ENCODE measurements at places on chromosomes 16 and 17.

DNA sequence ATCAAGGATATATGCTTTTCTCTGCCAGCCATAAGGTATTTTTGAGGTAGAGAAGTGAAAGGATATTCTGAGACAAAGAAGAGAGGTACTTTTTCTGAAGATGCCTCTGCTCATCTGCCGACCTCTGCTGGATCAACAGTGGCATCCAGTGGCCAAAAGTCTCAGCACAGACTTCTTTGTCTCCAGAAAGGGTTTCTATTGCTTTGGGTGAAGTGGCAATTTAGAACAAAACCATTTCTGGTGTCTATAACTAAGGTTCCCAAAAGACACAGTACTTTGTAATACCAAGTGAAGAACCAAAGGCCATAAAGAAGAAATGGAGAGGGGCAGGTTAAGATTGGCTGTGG lies 155.2 kb upstream of the C17orf78 start:
- peak; percentile 7 for DNase-seq

DNA sequence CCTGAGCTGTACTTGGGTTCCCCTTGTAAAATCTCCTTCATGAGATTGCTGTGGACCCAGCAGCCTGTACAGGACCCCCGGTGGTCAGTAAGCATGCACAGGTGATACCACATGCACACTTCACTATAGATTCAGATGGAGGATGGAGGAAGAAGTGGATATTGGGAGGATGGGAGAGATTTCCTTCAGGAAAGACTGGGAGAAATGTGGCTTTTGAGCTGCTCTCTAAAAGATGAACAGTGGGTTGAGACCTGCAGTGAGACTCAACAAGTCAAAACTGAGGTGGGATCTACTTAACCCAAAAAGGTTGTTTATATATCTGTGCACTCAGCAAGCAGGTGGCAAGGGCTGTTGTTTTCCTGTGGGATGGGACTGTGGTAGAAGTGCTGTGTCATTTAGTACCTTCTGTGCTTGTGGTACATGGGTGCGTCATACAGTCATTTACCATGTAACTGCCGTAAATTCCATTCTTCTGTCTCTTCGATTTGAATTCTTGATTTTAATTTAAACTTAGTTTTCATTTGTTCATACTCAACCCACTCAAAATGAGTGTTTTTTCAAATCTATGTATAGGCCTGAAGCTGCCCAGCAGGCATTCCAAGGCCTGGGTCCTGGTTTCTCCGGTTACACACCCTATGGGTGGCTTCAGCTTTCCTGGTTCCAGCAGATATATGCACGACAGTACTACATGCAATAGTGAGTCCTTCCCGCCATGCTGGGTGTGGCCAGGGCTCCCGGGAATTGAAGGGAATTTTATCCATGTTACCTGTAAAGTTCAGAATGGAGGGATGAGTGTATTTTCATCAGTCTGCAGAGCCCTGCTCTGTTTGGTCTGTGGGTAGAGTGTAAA lies 6.9 kb downstream of the HERPUD1 start:
- no peak for DNase-seq

DNA sequence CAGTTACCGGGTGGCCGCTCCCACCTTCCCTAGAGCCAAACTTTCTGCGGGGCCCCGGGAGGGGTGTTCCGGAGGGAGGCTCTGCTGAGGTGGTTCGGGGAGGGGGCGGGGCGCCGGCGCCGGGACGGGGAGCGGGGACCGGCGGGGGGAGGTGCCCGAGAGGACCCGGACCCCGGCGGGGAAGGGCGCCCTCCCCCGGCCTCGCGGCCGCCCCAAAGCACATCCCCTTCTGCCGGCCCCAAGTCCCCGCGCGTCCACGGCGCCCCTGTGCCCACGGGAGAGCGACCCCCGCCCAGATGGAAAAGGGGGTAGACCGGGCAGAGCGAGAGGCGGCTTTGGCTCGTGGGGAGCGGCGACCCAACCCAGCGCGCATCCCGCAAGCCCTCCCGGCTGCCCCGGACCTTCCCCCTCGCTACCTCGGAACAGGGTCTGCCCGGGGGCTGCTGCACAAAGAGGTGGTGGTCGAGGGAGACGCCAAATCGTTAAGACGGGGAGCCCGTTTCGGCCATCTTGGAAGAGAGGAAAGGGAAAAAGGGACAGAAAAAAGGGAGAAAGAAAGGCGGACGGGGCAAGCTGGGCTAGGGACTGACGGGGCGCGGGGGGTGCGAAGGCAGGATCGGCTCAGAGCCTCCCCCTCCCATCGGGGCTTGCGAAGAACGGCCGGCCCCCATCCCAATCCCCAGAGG lies 530 bp downstream of the PCGF2 start:
- peak; percentile 25 for DNase-seq

GRCh38 chr17:40963838-40964237 lies 2.9 kb downstream of the KRT39 start:
- no peak for DNase-seq

DNA sequence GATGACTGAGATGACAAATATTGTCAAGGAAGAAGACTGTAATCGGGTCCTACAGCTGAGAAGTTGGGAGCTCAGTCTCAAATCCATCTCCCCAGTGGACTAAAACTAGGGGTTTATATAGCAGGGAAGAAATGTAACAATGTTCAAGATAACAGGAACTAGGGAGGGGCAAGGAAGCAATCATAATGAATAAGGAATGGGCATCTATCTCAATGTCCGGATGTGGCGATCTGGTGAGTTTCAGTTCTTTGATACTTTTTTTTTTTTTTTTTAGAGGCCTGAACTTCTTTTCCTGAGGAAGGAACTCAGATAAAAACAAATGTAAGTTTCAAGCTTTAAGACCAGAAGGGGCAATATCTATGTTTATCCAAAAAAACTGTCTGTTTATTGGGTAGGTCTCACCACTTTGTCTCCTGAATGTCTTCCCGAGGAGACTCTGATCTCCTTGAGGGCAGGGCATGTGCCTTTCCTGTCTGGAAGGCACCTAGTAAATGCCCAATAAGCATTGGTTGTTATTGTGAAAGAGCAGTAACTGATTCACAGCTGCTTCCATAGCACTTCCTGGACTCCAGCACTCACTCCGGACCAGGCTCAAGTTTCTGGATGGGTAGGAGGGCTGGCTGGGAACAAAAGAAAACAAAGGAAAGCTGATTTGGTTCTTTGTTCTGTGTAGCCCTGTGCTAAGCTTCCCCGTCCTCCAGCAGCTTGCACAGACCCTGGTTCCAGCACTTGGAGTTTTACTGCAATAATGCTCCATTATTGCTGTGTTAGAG lies 51.9 kb downstream of the MEOX1 start:
- no peak for DNase-seq

DNA sequence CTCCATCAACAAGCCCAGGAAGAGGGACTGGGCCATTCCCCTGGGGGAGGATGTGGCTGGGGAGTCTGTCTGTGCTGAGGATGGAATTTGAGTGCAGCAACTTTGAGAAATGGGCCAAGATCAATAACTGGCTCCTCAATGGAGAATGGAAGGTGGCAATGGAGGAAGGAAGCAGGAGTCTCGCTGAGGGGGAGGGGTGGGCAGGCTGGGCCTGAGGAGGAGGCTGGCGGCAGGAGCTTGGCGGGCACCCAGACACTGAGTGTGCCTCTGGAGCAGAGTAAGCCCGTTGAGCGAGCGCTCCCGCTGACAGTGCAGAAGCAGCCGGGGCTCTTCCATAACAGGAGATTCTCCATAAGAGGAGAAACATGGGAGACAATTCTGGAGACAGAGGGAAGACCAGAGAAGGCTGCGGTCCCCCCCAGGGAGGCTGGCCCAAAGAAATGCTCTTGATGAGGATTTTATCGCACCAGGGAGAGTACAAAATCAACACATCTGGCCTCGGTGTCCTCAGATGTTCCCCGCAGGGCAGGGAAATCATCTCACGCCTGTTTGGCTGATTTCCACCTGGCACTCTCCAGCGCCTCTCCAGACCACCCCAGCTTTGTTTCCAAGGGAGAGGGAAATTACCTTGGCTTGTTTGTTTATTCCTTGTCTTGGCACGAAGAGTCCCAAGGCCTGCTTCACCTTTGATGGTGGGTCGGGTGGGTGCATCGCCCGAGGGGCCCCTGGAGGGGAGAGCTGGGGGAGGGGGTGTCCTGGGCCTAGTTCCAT lies 2.8 kb upstream of the MMP15 start:
- DNase-seq: no peak

DNA sequence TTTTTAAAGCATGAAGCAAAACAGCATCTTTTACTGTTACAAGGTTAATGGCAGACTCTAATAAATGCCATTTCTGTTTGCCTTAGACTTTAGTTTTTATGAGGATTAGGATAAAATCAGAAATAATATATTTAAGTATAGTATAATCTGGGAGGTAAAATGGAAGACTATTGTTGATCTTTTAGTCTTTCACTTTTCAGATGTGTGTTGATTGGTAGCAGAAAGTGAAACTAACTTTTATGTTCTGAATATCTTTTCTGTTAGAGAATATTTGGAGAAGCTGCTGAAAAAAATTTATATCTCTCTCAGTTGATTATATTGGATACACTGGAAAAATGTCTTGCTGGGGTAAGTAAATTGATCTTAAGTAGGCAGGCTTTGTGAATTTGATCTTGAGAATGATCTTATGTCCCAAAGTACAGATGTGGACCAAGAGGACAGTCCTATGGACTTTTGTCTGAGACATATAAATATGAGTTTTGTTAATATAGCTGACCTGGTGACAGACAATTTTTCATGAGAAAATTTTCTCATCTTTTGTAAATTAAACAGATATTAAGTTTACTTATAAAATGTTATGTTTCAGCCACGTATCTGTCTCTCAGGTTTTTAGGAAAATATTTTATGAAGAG lies 64.1 kb downstream of the NF1 start:
- peak; percentile 10 for DNase-seq

GRCh38 chr16:77190190-77190477 lies 856 bp upstream of the MON1B start:
- no peak for DNase-seq

DNA sequence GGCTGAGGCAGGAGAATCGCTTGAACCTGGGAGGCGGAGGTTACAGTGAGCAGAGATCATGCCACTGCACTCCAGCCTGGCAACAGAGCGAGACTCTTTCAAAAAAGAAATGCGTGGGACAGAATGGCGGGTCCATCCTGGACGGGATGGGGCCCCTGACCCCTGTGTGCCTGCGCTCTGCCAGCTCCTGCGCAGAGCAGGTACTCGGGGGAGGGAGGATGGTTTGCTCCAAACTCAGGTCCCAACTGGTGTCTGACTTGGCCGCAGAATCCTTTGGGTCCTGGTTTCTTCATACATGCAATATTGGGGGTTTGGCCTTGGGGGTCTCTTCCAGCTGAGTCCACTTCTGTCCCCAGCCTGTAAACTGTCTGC lies 10.4 kb downstream of the CHMP6 start:
- DNase-seq: no peak

- DNase-seq: no peak
Observed at GRCh38 chr16:87595712-87596111, 6.6 kb upstream of the JPH3 start.

DNA sequence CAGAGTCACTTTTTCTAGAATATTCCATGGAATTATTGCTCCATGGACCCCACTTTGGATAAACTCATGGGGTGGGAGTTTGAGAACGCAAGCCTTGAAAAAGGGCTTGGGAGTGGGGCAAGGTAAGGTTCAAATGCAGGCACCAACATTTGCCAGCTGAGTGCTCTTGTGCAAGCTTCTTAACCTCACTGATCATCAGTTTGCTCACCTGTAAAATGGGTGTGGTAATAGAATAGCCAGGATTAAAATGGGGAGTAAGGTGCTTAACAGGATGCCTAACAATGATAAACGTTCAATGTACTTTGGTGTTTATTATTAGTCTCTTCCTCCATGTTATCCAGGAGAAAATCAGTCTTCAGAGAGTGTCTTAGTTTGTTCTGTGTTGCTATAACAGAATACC lies 39.0 kb downstream of the CACNG5 start:
- DNase-seq: no peak

- no peak for DNase-seq
Observed at GRCh38 chr17:57619061-57619937, 125.8 kb downstream of the CCDC182 start.

GRCh38 chr16:12646490-12647274 lies 157.0 kb downstream of the CPPED1 start:
- DNase-seq: no peak

GRCh38 chr17:17970699-17971430 lies 1.3 kb downstream of the TOM1L2 start:
- DNase-seq: no peak

GRCh38 chr17:3576970-3577369 lies 19.4 kb upstream of the TRPV3 start:
- no peak for DNase-seq

DNA sequence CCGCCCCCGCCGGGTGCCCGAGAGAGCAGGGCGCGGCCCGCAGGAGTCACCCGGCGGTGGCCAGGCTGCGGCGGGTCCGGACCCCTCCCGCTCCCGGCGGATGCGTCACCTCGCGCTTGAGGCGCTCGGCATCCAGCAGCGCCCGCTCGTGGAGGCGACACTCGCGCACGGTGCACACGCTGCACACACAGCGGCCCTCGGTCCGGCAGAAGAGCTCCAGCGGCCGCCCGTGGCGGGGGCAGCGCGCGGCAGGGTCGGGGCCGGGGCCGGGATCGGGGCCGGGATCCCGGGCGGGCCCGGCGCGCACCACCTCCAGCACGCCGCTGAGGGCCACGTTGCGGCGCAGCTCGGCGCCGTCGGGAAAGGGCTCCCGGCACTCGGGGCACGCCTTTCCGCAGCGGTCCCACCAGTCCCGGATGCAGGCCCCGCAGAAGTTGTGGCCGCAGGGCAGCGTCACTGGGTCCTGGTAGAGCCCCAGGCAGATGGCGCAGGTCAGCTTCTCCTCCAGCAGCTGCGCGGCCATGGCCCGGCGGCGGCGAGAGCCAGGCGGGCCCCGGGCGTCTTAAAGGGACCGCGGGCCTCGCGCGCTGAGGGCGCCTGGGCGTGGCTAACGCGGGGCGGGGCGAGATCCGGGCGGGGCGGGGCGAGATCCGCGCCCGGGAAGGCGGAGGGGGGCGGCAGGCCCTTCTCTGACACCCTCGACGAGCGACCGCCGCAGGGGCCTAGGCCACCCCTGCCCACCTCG lies at the start of gene TRIM65:
Gene TRIM65 (minus strand): TSS at position 537 of the 745 bp plus-strand sequence. CDS start 14 bp downstream, at position 523.
- peak; percentile 55 for DNase-seq

- no peak for DNase-seq
Observed at GRCh38 chr16:85557971-85558657, 55.0 kb upstream of the GSE1 start.

GRCh38 chr16:14585287-14585686 lies 44.8 kb downstream of the PARN start:
- DNase-seq: no peak

GRCh38 chr17:62704381-62704971 lies 77.0 kb downstream of the MRC2 start:
- DNase-seq: no peak

GRCh38 chr16:54093281-54093680 lies 193.3 kb downstream of the IRX3 start:
- no peak for DNase-seq

All from stimulated activated naive CD4-positive, alpha-beta T cell (primary cell).